Stimulated activated CD4-positive, alpha-beta T cell treated with anti-CD3 and anti-CD28 coated beads, Interleukin-15, amount 100 ng/mL, for 1 hour (primary cell): ENCODE measurements at places on chromosomes 6 and 20.

DNA sequence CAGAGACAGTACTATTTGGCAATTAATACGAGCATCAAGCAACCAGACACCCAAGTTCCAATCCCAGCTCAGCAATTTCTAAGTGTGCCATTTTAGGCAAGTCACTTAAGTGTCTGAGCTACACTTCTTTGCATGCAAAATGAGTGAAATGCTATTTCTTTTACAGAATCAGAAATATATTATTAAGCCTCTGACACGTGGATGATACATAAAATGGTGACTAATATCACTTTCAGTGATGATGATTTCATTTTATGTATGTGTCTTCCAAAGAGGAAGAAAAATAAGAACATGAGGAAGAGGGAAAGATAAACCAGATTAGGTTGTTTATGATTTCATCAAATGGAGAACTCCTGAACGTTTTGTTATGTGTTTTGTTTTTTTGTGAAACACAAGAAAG lies 158.6 kb downstream of the TSHZ2 start:
- DNase-seq: no peak

GRCh38 chr6:89596484-89596883 lies 42.1 kb downstream of the LYRM2 start:
- DNase-seq: no peak

GRCh38 chr6:150448221-150448620 lies 79.4 kb downstream of the IYD start:
- DNase-seq: no peak

GRCh38 chr6:12363651-12364381 lies 73.7 kb downstream of the EDN1 start:
- DNase-seq: no peak

- no peak for DNase-seq
Measured at GRCh38 chr6:92479831-92480230, 939.5 kb downstream of the EPHA7 start.

GRCh38 chr6:8940356-8940755 lies 505.0 kb upstream of the SLC35B3 start:
- DNase-seq: no peak

DNA sequence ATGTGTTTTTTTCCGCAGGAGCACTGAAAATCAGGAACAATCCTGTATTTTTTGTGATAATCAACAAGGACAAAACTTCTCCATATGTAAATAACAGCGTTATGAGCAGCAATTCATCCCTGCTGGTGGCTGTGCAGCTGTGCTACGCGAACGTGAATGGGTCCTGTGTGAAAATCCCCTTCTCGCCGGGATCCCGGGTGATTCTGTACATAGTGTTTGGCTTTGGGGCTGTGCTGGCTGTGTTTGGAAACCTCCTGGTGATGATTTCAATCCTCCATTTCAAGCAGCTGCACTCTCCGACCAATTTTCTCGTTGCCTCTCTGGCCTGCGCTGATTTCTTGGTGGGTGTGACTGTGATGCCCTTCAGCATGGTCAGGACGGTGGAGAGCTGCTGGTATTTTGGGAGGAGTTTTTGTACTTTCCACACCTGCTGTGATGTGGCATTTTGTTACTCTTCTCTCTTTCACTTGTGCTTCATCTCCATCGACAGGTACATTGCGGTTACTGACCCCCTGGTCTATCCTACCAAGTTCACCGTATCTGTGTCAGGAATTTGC lies at the start of gene TAAR6:
Gene TAAR6, plus strand, starts transcription at position 102 of the 557 bp plus-strand sequence. Its CDS starts 0 bp downstream, at position 102.
- DNase-seq: no peak

- no peak for DNase-seq
Measured at GRCh38 chr6:135458051-135458450, 39.5 kb downstream of the AHI1 start.

GRCh38 chr20:62721511-62722370 lies 13.1 kb downstream of the NTSR1 start:
- DNase-seq: no peak

- no peak for DNase-seq
Measured at GRCh38 chr6:16608444-16608843, 152.8 kb downstream of the ATXN1 start.

DNA sequence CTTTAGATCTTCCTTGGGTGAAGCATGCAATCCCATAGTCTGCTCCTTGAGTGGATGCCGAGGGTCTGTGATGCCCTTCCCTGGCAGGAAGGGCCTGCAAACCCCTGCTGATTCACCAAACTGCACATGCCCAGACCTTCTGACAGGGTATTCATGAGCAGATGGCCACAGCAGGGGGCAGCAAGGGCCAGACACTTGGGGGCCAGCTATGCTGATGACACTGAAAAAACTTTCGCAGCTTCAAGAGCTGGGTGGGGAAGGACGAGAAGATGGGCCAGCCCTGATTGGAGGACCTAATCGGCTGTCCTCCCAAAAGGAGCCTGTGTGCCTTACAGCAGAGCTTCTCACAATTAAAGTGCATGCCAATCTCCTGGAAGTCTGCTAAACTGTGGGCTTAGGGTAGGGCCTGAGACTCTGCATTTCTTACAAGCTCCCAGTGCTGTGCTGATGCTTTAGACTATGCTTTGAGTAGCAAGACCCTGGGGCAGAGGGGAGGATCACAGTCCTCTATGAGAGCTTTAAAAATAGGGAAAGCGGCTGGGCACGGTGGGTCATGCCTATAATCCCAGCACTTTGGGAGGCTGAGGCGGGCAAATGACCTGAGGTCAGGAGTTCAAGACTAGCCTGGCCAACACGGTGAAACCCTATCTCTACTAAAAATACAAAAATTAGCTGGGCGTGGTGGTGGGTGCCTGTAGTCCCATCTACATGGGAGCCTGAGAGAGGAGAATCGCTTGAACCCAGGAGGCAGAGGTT lies 15.2 kb upstream of the GDAP1L1 start:
- no peak for DNase-seq

DNA sequence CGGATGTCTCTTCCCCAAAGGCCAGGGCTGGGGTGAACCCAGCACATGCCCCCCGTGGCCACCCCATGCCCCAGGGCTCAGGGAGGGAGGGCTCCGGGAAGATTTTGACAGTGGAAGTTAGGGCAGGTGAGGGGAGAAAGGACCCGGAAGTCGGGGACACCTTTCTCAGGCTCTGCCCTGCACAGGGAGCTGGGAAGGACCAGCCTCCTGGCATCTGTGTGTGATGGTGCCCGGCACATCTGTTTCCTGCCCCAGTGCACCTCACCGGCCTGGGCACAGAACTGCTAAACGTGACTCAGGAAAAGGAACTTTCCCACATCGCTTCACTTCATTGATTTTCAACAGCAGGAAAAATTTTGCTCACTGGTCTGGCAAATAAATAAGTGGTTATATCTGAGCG lies 141.1 kb upstream of the AFDN start:
- DNase-seq: no peak

DNA sequence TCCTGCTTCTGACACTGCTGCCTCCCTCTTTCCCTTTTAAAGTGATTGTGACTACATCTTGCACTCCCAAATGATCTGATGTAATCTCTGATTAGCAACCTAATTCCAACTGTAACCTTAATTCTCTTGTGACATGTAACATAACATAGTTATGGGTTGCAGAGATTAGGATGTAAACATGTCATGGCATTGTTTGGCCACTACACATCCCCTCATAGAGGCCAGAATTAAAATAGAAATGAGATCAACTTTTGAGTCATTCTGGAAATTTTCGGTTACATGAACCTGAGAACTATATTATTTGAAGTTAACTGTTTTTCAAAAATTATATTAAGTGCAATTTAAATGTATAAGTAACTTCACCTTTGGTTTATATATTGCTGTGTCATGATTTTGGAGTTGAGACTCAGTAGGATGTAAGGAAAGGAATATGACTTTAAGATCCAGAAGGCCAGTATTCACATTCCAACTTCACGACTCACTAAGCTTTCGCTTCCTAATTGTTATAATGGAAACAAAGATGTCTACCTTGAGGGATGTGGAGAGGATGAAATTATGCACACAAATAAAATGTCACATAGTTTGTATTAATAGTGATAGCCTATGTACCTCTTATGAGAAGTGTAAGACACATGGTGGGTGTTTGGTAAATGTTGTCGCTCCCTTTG lies 611.9 kb upstream of the MAP3K7 start:
- no peak for DNase-seq

DNA sequence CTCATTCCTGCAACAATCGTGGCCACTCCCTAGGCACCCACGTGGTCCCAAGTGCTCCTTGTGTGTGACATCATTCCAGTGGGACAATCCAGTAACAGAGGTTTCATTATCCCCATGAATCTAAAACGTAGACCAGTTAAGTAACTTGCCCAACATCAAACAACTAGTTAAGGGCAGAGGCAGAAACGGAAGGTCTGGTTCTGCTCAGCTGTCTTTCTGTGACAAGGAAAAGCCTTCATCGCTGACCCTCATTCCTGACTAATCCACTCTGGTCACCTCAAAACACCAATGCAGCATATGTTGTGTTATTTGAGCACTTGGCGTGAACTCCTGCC lies 261.4 kb upstream of the JARID2 start:
- no peak for DNase-seq

GRCh38 chr6:85116475-85116874 lies 333.4 kb upstream of the NT5E start:
- no peak for DNase-seq

DNA sequence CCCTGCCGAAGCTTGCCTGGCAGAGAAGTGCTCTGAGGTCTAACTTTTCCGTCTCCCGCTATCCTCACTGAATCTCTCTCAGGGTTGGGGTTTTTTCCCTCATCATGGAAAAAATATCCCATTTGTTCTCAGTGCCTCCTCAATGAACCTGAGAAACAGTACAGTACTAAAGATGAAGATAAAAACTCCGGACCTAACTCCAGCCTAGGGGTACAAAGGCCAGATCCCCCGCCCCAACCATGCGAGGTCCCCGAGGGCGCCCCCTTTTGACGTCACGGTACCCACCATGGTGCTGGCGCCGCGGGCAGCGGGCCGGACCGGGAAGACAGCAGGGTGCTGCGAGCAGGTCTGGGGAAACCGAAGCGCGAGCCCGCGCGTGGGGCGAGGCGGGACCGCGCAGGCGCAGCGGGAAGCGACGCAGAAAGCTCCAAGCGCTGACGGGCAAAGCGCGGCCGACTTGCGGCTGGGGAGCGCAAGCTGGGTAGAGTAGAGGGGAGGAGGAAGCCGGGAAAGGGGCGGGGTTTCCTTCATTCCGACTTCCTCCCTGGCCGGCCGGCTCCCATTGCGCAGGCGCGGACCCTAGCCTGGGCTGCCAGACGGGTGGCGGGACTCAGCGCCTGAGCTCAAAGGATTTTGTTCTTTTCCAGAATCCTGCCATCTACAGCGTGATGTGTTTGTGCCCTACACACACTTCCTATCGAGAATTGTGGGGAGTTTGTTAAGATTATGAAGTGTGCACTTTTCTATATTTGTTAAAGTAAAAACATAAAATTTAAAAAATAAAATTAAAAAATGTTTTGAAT lies at the start of gene LSM2:
Gene LSM2, minus strand, starts transcription at position 497 of the 803 bp plus-strand sequence. Its CDS starts 209 bp downstream, at position 288.
- peak; percentile 93 for DNase-seq

DNA sequence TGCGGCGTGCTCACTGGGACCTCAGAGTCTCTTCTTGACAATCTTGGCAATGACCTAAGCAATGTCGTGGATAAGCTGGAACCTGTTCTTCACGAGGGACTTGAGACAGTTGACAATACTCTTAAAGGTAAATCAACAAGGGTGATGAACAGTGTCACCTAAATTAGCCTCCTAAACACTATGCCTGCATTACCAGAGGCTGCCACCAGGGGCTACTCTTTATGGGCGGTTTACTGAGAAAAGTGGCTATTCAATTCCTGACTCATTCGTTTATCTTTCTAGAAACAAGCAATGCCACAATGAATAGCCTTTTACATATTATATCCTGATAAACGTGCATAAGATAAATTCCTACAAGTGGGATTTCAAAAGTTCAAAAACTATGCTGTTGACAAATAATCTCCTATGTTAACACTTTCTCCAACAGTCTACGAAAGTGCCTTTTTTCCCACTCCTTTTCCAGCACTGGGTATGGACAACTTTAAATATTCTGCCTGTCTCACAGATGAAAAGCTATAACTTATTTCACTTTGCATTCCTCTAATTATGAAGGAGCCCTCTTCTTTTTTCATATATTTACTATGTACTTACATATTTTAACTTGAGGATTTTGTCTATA lies 1.3 kb downstream of the BPIFA2 start:
- no peak for DNase-seq

- DNase-seq: no peak
Measured at GRCh38 chr6:168838037-168838399, 397.0 kb downstream of the SMOC2 start.

- DNase-seq: no peak
Measured at GRCh38 chr6:15305496-15305895, 59.6 kb downstream of the JARID2 start.

DNA sequence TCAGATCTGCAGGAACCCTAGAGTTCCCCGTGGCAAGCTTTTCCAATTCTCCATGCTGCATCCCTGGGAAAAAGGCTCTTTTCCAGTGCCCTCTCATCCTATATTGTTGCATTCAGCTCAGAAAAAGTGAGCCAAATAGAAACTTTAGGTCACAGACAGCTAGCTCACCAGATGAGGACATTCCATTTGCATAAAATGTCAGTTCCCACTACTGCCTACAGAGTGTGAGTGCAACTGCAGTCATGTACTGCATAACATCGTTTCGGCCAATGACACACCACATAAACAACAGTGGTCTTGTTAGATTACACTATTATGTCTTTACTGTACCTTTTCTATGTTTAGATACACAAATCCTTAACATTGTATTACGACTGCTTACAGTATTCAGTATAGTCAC lies 8.6 kb downstream of the HS3ST5 start:
- no peak for DNase-seq

DNA sequence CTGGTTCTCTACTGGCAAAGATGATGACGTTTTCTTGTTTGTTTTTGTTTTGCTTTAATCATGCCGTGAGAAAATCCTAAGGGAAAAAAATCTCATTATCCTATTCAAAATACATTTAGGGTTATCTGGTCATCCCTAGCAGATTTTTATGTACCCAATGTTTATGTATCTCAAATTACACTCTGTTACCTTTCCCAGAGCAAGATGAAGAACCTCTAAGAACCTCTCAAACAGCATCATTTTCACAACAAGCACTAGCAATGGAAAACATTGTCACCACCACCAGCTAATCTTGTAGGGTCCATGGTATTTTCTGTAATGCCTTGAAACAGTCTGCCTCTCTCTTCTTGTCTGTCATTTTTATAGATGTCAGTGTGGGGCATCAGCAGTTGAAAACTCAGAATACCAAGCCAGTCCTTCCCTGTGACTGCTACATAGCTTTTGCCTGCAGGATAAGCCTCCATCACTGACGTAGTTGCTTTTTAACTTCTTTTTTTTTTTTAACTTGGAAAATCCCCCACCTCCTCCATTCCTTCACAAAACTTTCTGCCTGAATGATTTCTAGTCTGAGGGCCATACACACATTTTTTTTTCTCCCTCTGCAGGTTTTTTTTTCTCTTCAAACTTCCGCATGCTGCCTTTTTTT lies 2.4 kb upstream of the SNAP25 start:
- DNase-seq: no peak

DNA sequence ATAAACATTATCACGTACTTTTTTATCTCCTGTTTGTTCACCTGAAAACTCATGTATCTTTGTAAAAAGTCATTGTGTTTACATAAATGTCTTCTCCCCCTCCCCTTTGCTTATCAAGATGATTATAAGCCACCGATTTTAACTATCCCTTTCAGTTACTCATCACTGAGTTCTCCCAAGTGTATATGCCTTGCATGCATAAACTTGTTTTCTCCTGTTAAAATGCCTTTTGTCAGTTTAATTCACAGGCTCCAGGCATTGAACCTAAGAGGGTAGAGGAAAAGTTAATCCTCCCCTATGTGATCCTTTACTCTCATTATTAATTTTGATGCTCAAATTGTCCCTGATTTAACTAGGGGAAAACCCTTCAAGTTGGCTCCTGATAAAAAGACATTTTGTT lies 24.2 kb downstream of the ANKEF1 start:
- no peak for DNase-seq

- DNase-seq: no peak
Measured at GRCh38 chr6:82056567-82056966, 191.0 kb downstream of the IBTK start.

- no peak for DNase-seq
Measured at GRCh38 chr6:4299476-4299875, 164.1 kb upstream of the ECI2 start.
